Lower lobe of right lung (tissue), 2 donors: ENCODE measurements at places on chromosomes 5 and 9.

GRCh38 chr5:40983781-40984180, 74.5 kb downstream of the C7 start:
- DNase-seq: no peak

- no peak for DNase-seq
Observed at GRCh38 chr9:19440823-19441580, 32.2 kb downstream of the ACER2 start.

DNA sequence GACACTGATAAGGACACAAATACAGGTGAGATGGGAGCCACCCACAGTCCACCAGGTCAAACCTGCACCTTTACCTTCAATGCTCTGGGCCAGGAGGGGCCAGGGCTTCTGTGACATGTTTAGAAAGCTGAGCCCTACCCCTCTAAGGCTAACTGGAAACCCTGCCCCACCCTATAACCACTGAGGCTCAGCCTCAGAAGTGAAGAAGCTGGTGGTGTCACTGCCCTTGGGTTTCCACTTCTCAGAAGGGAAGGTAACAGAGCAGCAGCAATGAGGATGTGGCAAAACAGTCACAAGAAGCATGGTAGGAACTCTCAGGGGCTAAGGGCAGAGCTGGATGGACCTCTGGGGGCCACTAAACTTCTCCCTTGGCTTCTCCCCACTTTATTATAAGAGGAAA, 6.0 kb downstream of the PDGFRB start:
- no peak for DNase-seq

DNA sequence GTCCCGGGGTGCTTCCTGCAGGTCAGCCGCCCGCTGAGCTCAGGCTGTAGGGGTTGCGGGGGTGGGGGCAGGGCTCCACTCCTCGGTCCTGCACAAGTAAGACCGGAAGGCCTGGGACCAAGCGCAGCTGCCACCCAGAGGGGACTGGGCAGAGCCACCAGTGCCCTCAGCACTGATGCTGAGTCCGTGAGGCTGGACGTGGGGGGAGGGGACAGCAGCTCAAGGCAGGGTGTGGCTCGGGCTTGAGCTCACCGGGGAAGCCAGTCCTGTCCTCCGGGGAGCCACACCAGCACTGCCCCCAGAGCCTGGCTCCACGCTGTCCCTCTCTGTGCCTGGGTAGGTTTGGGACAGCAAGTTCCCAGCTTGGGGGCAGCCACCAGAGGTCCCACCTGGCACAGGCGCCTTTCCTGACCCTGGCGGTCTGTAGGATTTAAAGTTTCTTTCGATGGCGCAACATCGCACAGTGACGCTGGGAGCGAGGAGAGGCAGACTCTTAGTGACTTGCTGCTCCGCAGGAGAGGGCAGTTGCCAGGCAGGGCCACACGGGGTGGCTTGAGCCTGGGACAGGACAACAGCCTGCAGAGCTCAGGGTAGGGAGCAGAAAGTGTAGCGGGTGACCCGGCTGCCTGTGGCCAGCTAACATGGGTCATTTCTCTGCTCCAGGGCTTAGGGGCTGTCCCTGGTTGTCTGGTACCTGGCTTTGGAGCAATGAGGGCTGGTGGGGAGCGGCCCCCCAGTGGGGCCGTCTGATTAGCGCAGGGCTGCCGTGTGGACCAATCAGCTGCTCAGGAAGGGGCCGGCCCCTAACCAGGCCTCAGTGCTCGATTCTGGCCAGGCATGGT, 5.7 kb downstream of the LCN1 start:
- DNase-seq: peak; percentile 36

DNA sequence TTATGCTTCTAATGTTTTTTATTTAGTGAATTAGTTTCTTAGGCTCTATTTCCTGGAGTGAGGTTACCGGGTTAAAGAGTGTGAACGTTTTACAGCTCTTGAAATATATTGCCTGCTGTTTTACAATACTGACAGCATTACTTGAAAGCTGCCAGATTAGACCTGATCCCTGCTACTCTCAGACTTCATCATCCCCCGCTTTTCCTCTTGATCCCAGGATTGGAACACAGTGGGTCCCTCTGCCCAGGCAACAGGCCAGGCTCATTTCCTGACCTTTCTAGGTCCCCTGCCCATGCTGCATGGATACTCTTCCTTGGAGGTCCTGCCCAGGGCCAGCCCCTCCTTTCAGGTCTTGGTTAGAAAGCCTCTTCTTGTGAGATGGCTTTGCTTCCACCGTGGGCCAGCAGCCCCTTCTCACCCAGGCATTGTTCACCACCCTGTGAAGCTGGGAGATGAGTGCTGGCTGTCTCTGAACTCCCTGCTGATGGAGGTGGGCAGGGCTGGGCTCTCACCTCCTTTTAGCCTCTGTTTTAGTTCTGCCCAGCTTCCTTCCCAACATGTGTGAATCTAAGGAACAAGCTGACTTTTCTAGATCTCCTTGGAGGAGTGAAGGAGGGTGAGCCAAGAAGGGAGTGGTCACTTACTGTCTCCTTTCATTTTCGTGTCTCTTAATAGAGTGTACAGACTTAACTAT, 15.5 kb upstream of the FAM120AOS start:
- no peak for DNase-seq

DNA sequence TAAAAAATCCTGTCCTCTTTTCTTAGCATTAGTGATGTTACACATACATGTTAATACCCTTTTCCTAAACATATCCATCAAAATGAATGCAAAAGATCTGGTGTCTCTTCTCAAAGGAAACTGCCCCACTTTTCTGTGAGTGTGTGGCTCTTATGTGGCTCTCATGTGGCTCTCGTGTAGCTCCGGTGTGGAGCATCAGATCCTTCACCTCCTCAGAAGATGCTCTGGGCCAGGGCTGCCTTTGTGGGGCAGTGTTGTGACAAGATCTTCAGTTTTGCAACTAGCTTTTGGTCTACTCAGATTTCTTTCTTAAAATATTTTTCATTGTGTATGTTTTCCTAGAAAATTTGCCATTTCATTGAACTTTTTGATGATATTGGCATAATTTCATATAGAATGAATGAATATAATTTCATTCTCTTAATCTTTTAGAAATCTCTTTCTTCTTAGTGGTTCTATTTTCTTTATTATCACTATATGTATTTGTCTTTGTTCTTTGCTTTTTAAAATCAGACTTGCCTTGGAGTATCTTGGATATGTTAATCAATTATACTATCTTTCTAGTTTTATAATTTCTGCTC, 19.4 kb downstream of the GARNL3 start:
- DNase-seq: no peak

DNA sequence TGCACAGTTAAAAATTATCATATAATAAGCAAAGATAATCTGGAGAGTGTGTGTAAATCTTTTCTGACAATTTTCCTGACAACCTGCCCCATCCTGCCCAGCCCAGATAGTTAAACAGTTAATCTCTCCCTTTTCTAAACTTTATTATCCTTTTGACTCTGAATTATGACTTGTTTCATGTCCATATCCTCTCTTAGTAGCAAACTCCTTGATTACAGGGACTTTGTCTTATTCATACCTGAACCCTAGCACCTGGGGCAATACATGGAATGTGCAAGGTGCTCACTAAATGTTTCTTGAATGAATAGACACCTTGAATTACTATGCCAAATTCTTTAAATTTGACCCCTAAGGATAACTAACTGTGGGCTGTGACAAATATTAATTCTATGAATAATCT, 186.7 kb downstream of the FAM170A start:
- DNase-seq: no peak

- no peak for DNase-seq
Observed at GRCh38 chr5:68540798-68541590, 325.4 kb downstream of the PIK3R1 start.

GRCh38 chr9:129415942-129416651, 204.8 kb downstream of the C9orf50 start:
- DNase-seq: no peak

DNA sequence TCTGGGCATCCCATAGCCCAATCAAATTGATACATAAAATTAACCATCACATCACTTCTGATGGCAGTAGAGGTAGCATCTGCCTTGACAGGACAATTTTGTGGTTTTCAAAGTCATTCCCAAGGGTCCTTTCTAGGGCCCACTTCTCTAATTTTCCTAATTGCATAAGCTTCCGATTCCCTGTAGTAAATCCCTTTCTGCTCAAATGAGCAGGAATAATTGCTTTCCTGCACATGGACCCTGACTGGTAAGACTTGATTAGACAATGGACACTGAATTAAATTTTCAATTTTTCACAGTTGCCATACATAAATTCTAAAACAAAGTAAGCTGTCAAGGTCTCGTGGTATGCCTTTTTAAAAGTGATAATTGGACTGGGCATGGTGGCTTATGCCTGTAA, 22.0 kb upstream of the IL17B start:
- no peak for DNase-seq

DNA sequence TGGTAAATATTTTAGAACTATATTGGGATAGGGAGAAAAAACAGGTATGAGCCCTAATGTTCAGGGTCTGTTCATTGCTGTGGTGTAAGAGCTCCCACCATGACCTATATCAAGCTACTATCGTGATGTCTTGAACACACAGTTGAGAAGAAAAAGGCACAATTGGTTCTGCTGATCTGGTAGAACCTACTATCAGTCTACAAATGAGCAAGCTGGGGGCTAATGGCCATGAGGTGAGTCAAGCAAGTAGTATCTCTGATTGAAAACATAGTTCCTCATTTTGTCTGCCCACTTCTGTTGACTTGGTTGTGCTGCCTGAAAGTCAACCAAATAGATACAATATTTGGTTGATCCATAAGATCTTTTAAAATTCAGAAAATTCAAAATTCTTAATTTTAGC, 1026.3 kb downstream of the CDH12 start:
- no peak for DNase-seq

GRCh38 chr5:153905219-153905618, 133.5 kb downstream of the FAM114A2 start:
- no peak for DNase-seq

DNA sequence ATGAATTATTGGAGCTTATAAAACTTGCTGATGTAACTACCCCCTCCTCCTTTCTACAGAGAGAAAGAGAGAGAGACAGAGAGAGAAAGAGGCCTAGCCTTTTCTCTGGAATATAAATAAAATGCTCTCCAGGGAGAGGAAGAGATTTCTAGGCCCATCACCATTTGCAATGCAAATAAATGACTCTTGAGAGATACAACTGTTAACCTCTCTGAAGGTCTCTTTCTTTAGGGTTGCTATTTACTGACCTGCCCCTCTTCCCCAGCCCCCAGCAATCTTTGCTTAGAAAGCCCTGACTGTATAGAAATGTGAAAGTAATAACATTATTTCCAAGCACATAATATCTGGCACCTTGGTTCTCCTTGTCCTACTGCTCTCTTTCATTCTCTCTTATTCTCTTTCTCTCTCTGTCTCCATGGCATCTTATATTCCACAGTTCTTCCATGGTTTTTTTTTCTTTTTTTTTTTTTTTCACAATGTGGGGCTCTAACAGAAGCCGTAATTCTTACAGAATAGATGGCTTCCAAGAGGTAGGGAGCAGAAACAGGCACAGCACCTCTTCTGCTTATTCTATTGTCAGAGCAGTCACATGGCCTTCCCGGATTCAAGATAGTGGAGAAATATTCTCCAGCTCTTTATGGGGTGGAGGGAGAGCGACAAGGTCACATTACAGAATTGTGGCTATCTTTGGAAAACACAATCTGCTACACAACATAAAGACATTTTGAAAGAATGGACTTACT, 1087.9 kb upstream of the NUDT12 start:
- no peak for DNase-seq

DNA sequence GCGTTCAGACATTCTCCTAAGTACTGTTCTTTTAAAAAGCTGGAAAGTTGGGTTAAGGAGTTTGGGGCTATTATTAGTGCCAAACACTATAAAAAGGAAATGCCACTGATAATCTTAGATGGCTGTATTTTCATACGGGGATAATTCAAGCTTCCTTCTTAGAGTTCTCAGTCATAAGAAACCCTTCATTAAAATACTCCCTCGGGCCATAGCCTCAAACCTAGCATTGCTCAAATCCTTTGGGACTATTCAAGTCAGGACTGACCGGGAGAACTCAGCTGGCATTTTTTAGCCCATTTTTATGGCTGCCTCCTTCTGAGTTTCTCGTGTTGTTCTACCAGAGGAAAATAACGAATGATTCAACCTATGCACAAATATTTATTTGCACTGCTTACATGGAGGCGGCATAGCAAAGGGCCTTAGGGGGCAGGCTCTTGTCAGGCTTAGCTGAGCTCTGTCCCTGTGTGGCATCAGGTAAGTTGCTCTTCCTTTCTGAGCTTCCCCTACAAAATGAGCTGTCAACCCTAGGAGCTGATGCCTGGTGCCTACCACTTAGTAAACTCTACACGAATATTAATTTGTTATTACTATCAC, 33.5 kb upstream of the ADAM19 start:
- no peak for DNase-seq

DNA sequence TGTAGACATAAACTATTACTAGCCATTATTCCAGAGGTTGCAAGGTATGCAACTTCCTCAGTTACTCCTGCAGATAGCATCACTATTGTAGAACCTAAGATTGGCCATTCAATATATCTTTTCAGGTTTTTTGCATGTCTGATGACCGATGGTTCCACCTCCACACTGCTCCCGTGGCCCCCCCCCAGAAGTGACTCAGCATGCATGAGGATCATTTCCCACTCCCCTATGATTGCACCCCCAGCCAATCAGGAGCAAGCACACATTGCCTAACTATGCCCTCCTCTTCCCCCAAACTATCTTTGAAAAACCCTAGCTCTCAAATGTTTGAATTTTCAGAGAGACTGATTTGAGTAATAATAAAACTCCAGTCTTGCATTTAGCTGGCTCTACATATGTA, 601.4 kb upstream of the TLE4 start:
- no peak for DNase-seq

- DNase-seq: no peak
Observed at GRCh38 chr9:13900449-13900848, 413.5 kb downstream of the NFIB start.

DNA sequence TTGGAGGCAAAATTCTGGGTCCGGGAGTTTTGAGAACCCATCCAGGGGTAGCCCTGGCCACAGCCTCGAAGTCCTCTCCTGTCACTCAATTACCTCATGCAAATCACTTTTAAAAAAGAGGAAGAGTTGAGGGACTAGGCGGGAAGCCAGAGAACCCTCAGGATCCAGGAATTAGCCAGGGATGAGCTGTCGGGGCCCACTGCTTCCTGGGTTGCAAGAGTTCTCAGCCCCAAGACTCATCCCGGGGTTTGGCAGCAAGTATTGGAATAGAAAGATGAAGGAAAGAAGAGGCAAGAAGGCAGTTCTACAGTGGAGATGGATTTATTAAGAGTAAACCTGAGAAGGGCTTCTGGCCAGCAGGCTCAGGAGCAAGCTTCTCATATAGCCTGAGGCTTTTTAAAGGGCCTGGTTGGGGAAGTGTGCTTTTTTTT, 25.6 kb downstream of the C9orf50 start:
- no peak for DNase-seq

DNA sequence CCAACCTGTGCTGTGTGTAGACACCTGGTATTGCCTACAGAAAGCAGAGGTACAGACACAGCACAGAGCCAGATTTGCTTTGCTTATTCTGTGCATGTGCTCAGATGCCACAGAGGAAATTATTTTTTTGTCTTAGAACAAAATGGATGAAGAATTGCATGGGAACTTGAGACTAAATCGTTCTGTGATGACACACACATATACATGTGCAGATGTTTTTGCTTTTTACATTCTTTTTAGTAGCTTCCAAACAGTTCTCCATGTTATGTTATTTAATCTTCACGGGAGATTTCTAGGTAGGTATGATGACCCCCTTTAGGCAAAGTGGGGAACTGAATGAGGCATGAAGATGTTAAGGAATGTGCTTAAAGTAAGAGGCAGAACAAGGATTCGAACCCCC, 221.5 kb upstream of the PANK3 start:
- no peak for DNase-seq

- DNase-seq: no peak
Observed at GRCh38 chr5:160665460-160665859, 186.6 kb downstream of the ATP10B start.
